ENCODE measurements at places on chromosomes 2 and 18. TPM values are rescaled to one million over a fixed set of nuclear protein-coding genes. Genes with fewer than 3 reads are reported as not detected.

The SCN3A gene
- polyA plus RNA-seq = 0.53 TPM

The INPP5D gene
- polyA plus RNA-seq = 8.3 TPM

The CPO gene
- polyA plus RNA-seq = 0.38 TPM

The IL1RL1 gene
- polyA plus RNA-seq = 0.35 TPM

The ACVR1C gene
- polyA plus RNA-seq = 0.14 TPM

The CCDC74B gene
- polyA plus RNA-seq = 1.1 TPM

The DCDC2C gene
- polyA plus RNA-seq = 0.46 TPM

The HEATR5B gene
- polyA plus RNA-seq = 13.1 TPM

The COL4A3 gene
- 0.16 TPM for polyA plus RNA-seq

The DPP4 gene
- polyA plus RNA-seq = 8.5 TPM

DNA sequence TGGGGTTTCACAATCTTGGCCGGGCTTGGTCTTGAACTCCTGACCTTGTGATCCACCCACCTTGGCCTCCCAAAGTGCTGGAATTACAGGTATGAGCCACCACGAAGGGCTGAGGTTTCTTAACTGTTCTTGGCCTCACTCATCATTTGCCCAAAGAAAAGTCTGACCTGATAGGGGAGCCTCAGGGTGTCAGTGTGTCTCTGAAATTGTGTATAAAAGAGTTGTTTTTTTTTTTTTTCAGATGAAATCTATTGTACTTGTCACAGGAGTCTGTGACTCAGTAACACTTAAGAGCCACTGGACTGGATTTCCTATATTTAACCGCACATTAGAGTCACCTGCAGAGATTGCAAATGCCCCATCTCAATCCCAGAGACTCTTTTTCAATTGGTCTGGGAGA is 16.9 kb downstream of the PMAIP1 start:
- no peak for DNase-seq

DNA sequence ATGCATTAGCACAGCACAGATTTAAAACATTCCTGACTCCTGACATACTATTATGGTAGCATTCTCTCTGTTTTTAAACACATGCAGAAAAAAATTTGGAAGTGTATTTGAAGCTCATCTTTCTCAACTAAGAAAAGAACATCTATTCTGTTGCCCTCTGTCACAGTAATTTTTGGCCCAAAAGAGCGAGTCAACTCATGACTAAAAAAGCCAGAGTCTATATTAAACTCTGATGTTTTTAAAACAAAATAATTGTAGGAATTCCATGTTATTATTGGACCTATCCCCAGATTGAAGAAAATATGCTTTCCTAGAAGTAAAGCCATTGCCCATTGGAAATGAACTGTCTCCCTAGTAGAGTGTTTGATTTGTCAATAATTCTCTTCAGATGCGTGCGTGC is 96.7 kb downstream of the CRIM1 start:
- DNase-seq = no peak

DNA sequence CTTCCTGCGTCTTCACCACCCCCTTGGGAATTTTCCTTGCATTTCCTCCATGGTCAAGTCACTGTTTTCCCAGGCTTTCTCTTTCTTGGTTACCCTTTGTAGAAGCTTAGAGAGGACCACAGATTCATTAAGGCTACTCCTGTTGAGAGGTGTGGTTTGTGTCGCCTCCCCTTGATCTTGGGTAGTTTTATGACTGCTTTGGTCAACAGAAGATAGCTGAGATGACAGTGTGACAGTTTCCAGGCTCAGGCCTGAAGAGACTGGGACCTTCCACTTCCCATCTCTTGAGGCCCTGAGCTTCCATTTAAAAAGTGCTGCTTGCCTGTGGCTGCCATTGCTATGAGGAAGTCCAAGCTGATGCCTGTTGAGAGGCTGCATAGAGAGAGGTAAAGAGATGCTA is 5.4 kb downstream of the ACOXL start:
- DNase-seq = no peak

DNA sequence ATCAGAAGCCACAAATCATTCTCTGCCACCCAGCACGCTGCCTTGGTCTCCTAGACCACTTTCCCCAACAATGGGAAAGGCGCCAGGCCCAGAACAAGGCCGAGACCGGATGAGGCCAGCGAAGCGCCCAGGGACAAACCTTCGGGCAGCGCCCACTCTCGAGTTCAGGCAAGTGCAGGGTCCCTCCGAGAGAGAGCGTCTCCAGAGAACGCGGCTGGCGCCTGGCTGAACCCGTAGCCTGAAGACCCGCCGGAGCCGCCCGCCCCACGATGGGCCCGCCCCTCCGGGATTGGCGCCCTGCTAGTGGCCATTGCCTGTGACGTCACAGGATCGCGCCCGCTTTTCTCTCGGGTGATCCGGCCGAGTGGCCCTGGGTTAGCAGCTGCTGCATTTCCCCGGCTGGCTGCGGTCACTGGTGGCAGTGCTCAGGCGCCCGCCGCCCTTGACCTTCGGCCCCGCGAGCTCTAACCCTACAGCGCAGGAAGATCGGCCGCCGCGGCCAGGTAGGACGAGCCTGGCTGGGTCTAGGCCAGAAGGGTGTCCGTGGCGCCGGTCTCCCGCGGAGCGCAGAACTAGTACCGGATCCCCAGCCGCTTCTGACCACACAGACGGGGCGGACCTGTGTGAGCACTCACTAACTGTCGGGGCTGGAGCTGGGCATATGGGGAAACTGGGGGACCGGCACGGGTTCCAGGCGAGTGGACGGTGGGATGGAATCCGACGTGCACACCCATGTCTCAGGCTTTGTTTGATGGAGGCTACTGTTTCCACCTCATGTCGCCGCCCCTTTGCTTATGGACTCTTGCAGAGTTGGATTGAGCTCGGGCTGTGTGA is at the start of gene FAHD2A:
Gene FAHD2A, plus strand, starts transcription at position 339 of the 834 bp plus-strand sequence. CDS start 2,851 bp downstream, outside the sequence.
- peak; percentile 79 for DNase-seq

- no peak for DNase-seq
Observed at GRCh38 chr2:128554151-128554769, 235.6 kb upstream of the HS6ST1 start.

- no peak for DNase-seq
Observed at GRCh38 chr2:105800036-105800713, 55.5 kb downstream of the NCK2 start.

- no peak for DNase-seq
Observed at GRCh38 chr18:49858309-49859020, 45.1 kb upstream of the ACAA2 start.

DNA sequence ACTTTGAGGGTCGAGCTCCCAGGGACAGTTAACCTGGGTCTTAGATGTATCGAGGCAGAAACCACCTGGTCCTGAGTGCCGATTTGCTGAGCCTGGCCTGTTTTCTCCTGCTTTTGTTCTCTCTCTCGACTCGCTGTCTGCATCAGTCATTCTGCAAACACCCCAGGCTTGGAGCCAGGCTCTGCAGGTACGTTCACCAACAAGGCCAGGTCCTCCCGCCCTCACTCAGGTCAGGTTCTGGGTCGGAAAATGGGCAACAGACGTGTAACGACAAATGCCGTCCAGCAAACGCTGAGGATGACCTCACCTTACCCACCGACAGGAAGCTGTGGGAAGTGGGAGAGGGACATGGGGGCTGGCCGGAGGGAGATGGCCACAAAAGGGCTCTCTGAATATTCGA is 57.7 kb upstream of the PXDN start:
- DNase-seq = no peak

- no peak for DNase-seq
Observed at GRCh38 chr2:240585101-240585500, 1.4 kb upstream of the CAPN10 start.

DNA sequence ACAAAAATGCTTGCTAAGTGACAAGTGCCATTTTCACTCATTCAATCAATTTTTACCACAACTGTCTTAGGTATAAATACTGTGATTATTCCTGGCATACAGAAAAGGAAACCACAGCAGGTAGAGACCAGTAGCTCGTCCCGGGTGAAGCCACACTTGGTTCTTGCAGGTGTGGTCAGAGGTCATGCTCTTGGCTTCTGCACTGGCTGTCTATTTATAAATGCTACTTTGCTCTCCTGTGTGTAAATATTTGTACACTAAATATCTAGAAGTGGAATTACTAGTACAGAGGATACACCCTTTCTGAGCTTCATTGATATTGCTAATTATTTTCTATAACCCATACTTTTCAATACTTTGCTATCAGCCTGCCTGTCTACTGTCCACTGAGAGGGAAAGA is 284.6 kb downstream of the MYT1L start:
- DNase-seq = no peak

GRCh38 chr18:45197526-45197970 is 417.7 kb upstream of the SLC14A2 start:
- DNase-seq = no peak

- no peak for DNase-seq
Observed at GRCh38 chr2:235291461-235291860, 202.4 kb upstream of the AGAP1 start.

DNA sequence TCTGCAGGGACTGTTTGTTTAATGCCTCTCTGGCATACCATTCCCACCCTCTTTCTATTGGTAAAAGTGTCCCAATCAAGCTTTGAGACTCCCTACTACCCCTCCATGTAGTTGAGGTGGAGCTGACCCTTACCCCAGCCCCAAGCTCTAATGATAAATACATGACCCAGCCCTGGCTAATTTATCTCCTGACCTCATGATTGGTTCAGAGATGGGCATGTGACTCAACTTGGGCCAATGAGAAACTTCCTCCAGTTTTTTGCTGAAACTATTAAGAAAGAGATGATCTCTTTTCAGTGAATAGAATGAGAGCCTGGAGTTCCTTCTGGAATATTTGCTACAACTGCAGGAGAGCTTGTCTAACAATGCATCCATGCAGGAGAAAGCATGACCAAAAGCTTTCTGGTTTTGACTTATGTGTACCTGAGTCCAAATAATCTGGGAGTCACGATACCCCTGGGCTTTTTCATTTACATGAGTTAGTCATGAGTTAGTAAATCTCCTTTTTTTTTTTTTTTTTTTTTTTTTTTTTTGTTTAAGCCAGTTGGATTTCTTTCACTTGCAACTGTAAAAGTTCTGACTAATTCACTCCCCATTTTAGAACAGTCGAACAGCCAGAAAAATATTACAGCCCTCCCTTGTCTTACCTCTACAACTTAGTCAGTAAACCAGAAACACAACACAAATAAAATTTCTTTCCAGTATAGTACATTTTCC is 66.5 kb upstream of the TLK1 start:
- DNase-seq = no peak

DNA sequence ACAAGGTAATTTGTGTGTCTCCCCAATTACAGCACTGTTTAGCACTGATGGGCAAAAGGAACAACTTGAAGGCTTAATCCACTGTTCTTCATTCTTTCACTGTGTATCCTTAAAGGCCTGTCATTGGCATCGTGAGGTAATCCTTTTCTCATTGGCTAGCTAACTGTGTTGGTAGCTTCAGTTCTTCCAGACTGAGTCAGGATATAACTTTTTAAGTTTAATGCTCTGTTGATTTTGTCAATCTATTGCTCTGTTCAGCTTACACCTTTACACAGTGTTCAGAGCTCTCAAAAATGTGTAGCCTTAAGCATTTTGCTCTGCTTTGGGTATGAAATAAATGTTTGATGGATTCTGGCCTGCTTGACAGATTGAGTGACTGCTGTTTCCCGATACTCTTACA is 148.2 kb downstream of the KIAA1328 start:
- DNase-seq = no peak

- no peak for DNase-seq
Observed at GRCh38 chr2:118044103-118044716, 30.3 kb upstream of the CCDC93 start.

- no peak for DNase-seq
Observed at GRCh38 chr2:211055438-211055837, 499.0 kb downstream of the CPS1 start.

GRCh38 chr2:191202881-191203397 is 42.3 kb upstream of the MYO1B start:
- DNase-seq = no peak

GRCh38 chr2:15472133-15472532 is 89.0 kb downstream of the NBAS start:
- DNase-seq = no peak

- no peak for DNase-seq
Observed at GRCh38 chr18:77015771-77016710, 116.5 kb downstream of the MBP start.

GRCh38 chr18:23703987-23704384 is 14.7 kb downstream of the LAMA3 start:
- no peak for DNase-seq

DNA sequence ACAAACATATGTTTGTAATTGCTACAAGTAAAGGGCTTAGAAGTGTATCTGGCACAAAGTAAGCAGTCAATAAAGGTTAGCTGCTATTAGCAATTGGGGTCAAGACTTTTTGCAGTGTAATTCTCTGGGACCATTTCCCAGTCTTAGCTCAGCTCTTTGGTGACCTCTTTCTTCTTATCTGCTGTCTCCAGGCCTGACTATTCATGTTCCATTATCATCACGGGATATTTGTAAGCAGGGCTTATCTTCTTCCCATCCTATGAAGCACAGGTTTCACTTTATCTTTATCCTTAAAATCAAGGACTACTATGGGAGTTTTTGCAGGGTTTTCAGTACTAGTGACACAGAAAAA is 131.7 kb downstream of the DOCK10 start:
- DNase-seq = peak; percentile 55

- no peak for DNase-seq
Observed at GRCh38 chr2:23709311-23709710, 217.6 kb downstream of the ATAD2B start.

DNA sequence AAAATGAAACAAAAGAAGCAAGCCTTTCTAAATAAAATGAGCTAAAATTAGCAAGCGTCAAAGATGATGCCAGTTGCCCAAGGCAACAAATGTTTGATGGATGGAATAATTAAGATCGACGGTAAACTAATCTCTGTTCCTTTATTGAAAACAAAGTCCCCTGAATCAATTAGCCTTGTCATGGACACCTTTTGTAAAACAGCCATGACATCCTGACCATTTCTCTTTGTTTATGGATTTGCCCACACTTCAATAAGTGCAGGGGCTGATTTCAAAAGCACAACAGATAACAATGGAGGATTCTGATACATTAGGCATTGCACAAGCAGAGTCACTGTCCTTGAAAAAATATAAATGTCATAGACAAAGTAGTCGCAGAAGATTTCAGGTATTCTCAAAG is 160.1 kb upstream of the HNRNPA3 start:
- DNase-seq = no peak

DNA sequence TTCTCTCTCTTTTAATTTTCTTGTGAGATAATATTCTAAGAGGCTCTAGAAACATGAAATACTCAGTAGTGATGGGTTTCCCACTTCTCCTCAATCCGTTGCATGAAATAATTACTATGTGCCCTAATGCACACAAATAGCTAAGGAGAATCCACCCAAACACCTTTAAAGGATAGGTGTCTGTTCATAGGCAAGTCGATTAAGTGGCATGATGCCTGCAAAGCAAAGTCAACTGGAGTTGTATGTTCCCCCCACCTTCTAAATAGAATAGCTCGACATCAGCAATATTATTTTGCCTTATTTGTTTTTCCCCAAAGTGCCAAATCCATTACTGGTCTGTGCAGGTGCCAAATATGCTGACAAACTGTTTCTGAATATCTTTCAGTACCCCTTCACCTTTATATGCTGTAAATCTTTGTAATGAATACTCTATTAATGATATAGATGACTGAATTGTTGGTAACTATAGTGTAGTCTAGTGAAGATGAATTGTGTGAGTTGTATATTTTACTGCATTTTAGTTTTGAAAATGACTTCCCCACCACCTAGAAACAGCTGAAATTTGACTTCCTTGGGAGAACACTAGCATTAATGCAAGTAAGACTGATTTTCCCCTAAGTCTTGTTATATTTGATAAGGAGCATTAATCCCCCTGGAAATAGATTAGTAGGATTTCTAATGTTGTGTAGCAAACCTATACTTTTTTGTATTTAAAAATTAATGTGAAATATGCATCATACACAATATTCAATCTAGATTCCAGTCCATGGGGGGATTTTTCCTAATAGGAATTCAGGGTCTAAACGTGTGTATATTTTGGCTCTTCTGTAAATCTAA is 9.0 kb downstream of the TBR1 start:
- no peak for DNase-seq

- no peak for DNase-seq
Observed at GRCh38 chr2:161946489-161947107, 127.4 kb downstream of the DPP4 start.

All from forelimb muscle (tissue), 1 donor.